ENCODE measurements at places on chromosomes 2 and 18.

DNA sequence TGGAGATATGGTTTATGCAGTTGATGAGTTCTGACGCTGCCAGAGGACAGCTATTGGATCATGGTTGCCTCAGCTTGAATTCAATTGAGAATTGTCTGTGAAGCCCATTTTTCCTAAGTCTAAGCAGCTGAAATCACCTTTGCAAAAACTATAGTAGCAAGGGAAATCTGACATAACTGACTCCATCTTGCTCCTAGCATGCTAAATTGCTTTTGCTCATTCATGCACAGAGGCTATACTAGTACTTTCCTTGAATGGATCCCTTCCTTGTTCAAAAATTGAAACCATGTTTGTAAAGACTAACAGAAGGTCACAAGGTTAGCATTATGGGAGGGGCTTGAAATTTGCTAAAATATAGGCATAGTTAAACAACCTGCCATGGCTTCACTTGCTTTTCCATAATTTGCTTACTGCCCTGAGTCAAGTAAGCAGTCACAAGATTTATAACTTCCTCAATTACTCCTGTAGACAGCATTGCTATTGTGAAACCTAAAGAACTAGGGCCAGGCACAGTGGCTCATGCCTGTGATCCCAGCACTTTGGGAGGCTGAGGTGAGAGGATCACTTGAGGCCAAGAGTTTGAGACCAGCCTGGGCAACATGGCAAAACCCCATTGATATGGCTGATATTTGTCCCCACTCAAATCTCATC is 41.2 kb downstream of the CHRNA1 start:
- DNase-seq = no peak

DNA sequence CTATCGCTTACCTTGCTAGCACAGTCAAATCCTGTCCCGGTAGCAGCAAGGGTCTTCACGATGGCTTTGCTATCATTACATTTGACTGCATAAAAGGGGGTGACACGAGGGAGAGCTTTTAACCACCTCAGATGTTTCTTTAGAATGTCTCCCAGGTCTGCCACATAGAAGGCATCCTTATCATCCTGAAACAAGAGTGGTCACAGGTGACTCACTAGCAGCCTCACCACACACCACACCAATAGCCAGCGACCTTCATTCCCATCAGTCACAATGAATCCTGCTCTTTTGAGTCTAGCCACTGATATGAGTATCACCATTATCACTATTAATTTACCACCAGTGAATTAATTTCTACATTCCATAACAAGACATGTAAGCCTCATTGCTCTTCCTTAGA is 3.7 kb downstream of the ODC1 start:
- DNase-seq = no peak

DNA sequence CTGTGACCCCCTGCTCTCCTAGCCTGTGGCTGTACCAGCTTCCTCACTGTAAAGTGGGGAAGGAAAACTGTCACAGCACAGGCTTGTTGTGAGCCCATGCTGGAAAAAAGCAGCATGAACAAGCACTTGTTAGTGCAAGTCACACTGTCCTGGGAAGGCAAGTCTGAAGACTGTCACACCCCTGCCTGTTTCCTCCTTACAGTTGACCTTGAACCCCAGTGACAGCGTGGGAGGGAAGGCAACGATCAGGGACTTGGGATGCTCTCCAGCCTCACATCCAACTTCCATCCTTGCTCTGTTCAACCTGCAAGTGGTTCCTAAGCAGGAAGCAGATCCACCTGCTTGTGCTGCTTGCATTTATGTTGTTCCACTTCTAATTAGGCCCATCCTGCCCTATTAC is 311.3 kb upstream of the KLHL29 start:
- DNase-seq = no peak

- peak; percentile 87 for DNase-seq
Measured at GRCh38 chr2:8680822-8681760, 765 bp upstream of the ID2 start.

DNA sequence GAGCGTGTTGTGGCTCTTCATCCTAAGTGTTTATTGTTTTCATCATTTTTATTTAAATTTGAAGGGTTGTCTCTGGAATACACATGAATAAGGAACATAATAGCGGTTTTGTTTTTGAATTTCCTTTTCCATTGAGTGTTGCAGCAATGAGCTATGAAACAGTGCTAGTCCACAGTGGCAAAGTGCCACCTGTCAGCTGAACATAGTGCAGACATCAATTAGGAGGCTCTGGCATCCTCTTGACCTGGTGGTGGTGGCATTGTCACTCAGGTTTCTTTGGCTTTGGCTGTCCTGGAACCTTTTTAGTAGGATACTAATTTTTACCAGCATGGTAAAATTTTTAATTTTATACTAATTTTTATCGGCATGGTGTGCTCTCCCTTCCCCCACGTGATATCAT is 63.2 kb downstream of the UGGT1 start:
- no peak for DNase-seq

- no peak for DNase-seq
Measured at GRCh38 chr2:14628901-14629300, 3.6 kb upstream of the LRATD1 start.

DNA sequence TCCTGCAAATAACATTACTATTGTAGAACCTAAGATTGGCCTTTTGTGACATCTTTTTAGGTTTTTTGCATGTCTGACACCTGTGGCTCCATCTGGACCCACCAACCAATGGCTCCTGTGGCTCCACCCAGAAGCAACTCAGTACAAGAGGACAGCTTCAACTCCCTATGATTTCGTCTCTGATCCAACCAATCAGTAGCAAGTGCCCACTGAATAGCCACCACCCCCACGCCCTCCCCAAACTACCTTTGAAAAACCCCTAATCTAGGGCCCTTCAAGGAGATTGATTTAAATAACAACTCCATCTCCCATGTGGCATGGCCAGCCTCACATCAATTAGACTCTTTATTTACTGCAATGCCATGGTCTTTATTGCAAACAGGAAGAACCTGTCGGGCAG is 23.6 kb downstream of the MPP4 start:
- no peak for DNase-seq

GRCh38 chr18:74402806-74403433 is 54.2 kb downstream of the DIPK1C start:
- peak; percentile 59 for DNase-seq

GRCh38 chr2:100260712-100261620 is 61.3 kb downstream of the LONRF2 start:
- peak; percentile 72 for DNase-seq

- DNase-seq = no peak
Measured at GRCh38 chr18:53025247-53025646, 685.2 kb downstream of the DCC start.

- DNase-seq = no peak
Measured at GRCh38 chr2:24920809-24921441, 888 bp upstream of the ADCY3 start.

DNA sequence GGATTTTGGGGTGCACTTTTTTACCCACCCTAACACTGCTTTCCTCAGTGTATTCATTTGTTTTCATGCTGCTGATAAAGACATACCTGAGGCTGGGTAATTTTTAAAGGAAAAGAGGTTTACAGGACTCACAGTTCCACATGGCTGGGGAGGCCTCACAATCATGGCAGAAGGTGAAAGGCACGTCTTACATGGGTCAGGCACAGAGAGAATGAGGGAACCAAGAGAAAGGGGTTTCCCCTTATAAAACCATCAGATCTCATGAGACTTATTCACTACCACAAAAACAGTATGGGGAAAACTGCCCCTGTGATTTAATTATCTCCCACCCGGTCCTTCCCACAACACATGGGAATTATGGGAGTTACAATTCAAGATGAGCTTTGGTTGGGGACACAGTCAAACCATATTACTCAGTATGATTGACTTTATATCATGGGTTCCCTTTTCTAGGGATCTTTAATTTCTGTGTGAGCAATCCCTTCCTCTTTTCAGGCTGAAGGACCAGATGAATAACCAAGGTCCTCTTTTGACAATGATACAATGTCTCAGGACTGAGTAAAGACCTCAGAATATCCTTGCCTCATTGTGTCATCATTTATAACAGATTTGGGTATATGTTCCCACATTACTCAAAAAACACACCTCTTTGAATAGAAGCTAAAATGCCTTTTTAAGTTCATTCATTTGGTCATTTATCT is 100.1 kb upstream of the TRIB2 start:
- DNase-seq = no peak

GRCh38 chr2:65227020-65227455 is 593 bp upstream of the ACTR2 start:
- peak; percentile 71 for DNase-seq

- DNase-seq = no peak
Measured at GRCh38 chr2:150207979-150208378, 279.5 kb downstream of the RND3 start.

DNA sequence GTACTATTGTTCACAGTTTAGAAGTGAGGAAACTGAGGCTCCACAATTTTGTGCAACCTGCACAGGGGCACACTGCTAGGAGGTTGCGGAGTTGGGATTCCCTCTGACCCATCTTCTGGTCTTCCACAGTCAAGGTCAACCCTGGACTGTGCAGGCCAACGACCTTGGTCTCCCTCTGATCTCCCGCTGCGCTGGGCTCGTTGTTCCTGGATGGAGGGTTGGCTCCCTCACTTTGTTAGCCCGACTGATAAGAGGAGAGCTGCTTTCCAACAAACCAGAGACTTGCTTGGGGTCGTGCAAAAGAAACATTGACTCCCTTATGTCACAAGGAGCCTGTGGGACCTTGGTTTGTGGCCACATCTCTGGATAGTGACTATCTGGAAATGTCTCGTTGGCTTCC is 187.6 kb downstream of the MYCN start:
- no peak for DNase-seq

GRCh38 chr2:120761164-120761861 is 25.6 kb downstream of the GLI2 start:
- peak; percentile 52 for DNase-seq

DNA sequence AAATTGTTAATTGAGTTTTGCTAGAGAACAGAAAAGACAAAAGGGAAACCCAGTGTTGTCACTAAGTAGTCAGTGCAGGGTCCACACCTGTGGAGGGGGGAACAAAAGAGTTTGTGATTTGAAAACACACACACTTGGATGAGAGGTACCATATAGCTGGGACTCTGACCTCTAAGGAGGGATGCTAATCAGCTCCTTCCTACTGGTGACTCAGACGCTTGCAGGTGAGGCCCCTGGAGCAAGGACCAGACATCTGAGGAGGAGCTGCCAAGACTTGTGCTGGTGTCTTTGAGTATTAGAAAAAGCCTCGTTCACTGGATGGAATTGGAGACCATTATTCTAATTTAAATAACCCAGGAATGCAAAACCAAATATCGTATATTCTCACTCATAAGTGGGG is 146.4 kb upstream of the MAP2 start:
- no peak for DNase-seq

DNA sequence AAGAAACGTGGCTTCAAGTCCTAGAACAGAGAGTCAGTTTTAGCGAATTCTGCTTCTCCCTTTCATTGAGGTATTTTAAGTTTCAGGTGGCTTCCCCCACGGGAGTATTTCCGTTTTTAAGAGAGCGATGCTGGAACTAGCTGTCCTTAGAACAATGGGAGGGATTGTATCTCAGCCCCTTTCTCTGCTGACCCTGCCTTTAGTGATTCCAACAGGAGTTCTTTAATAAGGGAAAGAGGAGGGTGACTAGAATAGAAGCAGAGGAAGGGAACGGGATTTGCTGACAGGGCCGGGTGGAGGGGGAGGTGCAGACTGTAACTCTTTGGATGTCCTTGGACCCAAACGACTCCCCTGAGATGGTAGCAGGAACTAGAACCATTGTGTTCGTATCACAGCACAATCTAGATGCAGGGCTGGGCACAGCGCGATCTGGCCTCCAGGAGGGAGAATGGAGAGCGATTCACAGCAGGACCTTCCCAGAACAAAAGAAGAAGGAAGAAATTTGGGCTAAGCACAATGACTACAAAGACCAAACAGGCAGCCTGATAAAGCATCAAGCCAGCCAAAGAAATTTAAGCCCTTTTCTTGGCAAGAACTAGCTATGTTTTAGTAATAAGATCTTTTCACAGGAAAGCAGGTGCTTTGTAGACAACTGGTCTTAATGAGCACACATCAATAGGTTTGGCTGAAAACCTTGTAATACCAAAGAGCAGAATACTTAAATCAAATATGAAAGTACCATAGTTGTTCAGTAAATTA is 15.8 kb upstream of the RTTN start:
- DNase-seq = no peak

DNA sequence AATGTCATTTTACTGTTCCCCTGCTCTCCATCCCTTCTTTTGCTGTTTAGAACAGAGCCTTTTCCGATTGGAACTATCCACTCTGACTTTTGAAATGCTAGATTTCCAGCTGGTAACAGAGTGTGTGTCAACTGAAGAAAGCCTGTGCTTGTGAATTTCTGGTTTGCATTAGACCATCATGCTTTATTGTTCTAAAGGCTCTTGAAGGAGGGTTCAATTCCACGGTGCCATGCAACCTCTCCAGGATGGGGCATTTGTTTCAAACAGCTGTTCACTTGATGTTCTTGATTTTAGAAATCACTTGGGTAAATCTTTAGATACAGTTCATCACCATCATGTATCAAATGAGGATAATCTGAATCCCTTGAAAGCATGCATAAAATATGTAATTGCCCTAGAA is 156.7 kb downstream of the QPCT start:
- no peak for DNase-seq

GRCh38 chr2:96151595-96152303 is 6.5 kb upstream of the DUSP2 start:
- no peak for DNase-seq

- no peak for DNase-seq
Measured at GRCh38 chr18:45423659-45424058, 191.6 kb upstream of the SLC14A2 start.

DNA sequence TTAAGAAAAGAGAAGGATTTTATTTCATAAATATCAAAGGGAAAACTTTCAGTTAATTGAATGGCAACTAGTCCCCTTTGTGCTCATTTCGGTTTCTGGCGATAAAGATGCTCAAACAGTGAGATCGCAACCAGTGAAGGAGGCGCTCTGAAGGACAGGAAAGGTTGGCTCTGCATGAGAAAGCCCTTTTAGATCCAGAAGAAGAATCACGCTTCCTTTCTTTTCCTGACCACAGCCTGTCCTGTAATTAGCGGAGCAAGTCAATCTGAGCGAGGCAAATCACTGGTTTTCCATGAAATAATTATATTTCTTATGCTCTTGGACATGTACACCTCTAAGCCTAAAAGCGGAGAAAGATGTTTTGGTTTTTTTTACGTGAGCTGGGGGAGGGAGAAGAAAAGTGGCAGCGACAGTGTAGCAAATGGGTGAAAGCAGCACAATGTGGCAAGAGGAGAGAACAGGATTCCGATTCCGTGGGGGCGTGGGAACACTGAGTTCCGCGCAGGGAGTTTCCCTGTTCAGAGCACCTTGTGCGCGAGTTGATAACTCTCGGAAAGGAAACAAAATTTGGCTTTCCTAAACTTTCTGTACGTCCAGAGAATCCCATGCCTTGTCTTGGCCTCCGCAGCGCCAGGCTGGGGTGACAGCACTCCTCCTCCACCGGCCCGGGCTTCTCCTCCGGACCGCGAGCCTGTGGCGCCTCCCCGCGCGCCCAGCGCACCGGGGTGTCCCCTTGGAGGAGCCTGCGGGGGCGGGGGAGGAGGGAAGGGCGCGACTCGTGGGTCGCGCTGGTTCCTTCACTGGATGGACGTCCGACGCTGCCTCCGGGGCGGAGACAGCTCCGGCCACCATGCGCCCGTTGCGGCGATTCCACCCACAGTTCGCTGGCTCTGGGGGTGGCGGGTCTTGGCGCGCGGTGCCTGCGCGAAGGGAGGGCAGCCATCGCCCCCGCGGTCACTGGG is 620 bp upstream of the SLC9A2 start:
- DNase-seq = no peak

GRCh38 chr2:37798315-37799005 is 126.6 kb upstream of the RMDN2 start:
- DNase-seq = no peak

- peak; percentile 99 for DNase-seq
Measured at GRCh38 chr2:236642584-236643291, 73.1 kb downstream of the ACKR3 start.

Measured in coronary artery (tissue), 2 donors.